Activated CD4-positive, alpha-beta T cell treated with anti-CD3 and anti-CD28 coated beads for 24 hours (primary cell): ENCODE measurements at places on chromosomes 6 and 20.

DNA sequence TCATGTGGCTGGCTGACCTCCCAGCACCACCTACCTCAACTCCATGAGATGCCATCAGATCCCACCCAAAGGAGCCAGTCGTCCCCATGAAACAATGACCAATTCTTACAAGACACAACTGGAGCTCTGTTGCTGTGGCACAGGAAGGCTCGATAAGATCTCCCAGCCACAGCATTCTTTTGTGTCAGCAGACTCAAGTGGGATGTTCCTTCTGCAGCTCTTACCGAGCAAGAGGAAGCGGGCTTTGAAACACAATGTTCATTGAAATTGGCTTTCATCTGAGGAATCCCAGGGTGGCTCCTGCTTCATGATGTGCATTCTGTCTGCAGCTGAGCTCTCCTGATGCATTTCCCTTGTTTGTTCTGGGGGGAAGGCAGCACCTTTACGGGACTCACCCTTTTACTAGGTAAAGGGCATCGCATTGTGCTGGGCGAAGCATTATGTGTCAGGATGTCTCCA lies 222.0 kb upstream of the SGK1 start:
- no peak for DNase-seq

DNA sequence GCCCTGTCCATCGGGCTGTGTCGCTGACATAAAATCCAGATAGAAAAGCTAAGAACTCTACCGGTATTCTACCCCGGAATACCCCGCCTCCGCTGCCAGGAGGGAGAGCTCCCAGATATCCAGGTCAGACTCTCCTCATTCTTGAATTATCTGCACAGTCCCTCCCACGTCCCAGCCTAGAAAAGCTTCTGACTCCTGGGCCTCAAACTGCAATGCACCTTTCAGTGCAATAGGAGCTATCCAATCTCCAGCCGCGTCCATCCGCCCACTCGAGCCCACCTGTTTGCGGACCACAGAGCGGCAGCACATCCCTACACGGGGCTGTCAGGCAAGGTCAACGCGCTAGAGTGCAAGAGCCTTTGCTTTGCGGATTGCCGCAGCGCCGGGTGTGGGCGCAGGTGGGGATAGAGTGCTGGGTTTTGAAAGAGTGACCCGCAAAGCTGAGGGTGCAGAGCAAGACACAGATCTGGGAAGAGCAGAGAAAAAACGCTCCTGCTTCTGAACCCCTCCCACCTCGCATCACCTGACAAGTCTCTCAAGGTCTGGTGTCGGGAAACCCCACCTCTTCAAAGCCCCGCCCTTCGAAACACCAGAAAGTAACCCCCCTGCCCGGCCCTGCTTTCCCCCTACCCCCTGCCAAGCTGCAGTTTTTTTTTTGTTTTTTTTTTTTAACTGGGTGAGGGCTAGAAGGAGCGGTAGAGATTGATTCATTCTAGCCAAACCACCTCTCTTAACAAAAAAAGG lies 1.3 kb downstream of the TAPBP start:
- peak; percentile 68 for DNase-seq

DNA sequence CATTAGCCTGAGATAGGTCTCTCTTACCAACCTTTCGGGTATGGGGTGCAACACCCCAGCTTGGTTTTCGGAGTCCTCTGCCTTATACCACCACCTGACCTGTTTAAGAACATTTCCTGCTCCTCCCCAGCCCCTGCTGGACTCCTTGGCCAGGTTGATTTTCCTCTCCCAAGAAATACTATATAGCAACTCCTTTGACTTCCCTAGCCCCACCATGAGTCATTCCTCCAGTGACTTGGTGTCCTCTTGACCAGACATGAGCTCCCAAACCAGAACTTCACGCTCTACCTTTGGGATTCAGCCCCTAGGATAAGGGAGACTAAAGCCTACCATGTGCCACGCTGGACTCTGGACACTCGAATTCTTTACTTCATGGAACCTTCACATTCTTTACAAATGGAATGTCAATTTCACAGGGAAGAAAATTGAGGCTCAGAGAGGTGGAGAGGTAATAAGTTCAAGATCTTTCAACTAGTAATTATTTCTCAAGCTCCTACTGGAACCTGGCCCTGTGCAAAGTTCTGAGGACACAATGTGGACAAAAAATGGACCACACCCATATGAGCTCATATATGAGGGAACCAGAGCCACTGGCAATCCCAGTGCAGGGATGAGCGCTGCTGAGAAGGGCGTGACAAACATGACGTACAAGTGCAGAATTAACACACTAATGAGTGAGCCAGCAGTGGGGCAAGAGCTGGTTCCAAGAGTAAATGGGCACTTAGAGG lies 48.2 kb downstream of the SIRPA start:
- no peak for DNase-seq

DNA sequence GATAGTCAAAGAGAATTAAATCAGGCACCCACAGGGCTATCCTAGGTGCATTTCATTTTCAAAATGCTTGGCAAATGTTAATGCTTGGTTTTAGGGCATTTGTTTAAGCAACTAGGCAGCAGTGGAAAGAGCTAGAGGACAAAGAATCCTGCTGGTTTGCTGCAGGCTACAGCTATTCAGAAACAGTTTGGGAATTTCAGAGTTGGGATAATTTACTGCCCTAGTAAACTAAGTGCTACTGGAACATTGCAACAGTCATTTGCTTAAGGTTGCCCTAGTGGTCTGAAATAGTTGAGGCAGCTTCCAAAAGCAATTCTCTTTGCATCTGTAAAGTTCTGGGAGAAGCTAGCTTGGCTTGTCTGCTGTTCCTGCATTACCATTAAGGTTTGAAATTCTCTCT lies 312.7 kb downstream of the LAMA2 start:
- no peak for DNase-seq

DNA sequence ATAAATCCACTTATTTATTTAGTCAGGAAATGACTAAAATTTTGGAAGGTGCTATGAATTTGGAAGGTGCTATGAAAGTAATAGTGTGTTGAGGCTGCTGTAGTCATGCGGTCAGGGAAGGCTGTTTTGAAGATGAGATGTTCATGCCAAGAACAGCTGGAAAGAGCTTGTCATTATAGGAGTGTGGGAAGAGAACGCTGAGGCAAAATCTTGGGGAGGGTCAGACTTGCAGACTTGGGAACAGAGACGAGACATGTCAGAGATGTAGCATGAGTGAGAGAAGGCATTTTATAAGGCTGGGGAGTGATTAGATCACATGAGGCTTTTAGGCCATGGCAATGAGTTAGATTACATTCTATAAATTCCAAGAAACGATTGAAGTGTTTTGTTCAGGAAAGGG lies 124.0 kb upstream of the B3GAT2 start:
- DNase-seq = no peak

- DNase-seq = no peak
Measured at GRCh38 chr6:26432627-26433201, 7.6 kb upstream of the BTN3A3 start.

- no peak for DNase-seq
Measured at GRCh38 chr6:139680819-139681218, 306.4 kb upstream of the CITED2 start.

GRCh38 chr6:31493875-31494694 lies 3.9 kb upstream of the MICB start:
- DNase-seq = peak; percentile 79
